ENCODE measurements at places on chromosomes 12 and 14.

DNA sequence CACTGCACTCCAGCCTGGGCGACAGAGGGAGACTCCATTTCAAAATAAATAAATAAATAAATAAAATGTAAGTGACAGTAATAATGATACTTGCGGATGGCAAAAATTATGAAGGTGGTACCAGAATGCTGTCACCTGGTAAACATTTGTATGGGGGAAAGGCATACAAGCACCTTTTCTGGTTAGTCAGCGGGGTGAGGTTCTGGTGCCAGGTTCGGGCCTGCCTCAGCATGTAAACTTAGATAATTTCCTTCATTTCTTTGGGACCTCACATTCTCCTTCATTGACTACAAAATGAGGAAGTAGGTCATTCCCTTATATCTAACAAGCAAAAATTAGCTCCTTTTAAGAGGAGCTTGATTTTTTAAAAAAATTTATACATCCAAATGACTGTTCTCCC lies 10.8 kb downstream of the VTI1B start:
- no peak for DNase-seq

DNA sequence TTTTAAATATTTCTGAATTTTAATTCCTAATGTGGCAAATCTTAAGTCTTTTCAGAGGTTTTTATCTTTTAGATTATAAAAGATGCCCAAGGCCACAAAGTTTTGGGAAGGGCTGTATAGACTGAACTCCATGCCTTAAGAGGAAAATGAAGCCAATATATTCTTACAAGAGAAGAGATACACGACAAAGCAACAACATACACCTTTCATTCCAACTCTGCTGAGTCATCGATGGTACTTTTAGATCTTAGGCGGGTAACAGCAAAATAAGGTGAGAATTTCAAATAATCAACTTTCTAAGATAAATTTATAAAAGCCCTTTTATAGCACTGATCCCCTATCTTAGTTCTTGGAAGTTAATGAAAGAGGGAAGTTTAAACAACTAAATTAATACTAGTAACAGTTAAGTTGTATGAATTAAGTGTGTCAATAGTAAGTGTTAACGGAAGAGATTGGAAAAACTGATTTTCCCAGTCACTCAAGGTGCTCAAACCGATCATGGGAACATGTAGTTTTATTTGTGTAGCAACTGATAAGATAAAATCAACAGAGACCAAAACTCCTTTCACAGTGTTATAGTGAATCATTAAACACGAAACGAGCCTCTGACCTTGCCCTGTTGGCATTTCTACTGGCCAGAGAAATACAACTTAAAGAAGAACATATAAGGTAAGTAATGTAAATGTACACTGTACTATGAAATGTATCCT lies 18.8 kb upstream of the PIK3C2G start:
- DNase-seq, result no peak

GRCh38 chr12:31991146-31991545 lies 31.9 kb downstream of the RESF1 start:
- DNase-seq, result no peak

DNA sequence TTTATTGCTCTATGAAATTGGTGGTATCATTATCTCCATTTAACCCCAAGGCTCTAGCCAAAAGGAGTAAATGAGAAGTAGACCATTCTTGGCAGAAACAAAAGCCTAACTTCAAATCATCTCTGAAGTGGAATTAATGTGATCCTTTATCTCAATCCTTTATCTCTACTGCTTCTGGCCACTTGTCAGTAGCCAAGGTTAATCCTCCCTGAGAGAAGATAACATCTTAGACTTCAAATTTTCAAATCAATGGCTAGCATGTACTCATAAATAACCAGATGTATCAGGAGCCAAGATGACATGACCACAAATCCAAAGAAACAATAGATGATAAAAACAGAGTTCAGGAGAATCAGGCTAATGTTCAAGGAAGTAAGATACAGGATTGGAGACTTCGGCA lies 123.1 kb upstream of the RASSF8 start:
- DNase-seq, result no peak

DNA sequence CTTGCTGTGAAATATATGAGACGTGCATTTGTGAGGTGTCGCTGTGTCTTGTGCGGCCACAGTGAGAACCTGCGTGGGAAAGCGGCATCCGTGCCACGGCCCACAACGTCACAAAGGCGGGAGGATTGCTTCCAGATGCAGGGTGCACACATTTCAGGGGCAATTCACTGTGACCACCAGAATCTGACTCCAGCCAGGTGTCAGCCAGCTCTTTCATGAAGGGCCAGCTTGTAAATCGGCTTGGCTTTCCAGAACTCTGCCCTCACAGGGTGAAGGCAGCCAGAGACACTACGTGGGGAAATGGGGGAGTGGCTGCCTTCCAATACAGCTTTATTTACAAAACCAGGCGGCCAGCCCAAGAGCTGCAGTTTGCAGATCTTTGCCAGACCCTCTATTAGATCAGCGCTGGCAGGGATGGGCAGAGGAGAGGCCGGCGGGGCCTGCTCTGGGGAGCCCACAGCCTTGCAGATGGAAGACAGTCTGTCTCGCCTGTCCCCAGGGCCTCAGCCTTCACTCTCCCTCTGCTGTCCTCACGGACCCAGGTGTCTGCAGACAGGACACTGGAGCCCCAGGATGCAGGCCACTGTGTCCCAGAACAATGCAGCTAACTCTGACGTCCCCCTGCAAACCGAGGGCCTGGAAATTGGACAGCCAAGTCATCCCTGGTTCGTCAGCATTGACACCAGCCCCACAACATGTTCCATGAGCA lies 53.5 kb downstream of the ADGRD1 start:
- DNase-seq, result peak; percentile 89

GRCh38 chr12:41123871-41124270 lies 64.2 kb upstream of the PDZRN4 start:
- no peak for DNase-seq

- DNase-seq, result no peak
These were observed 220.0 kb upstream of the EGLN3 start for GRCh38 chr14:34170882-34171281.

DNA sequence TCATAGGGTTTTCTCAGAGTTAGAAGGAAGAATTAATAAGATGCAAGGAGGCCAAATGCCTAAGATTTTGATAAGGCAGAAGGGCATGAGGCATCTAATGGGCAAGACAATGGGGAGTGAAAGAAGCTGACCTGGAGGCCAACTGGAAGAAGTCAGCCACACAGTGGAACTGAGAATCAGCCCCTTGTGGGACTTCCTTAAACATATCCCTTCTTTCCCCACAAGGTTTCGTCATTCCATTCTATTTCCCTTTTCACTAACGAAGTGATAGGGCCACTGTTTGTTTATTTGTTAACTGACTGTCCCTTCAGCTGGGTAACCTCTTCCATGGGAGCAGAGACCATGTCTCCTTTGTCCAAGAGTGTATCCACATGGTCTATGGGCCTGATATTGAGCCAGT lies 86.2 kb downstream of the HELB start:
- no peak for DNase-seq

DNA sequence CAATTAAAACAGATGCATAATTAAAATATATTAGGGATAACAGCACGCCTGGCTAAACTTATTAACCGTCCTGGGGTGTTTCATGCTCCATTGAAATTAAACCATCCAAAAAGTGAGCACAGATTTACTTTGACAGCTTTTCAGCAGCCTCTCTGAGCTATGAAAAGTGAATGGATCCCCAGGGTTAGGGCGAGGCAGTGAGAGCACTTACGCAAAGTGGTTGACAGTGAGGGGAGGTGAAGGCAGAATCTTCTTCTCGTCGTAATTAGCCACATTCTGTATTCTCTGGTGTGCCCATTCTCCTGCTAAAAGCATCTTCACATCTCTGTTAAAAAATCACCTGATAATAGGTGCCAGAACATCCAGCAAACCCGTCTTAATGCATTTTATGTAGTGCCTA lies 1.9 kb downstream of the TMTC2 start:
- DNase-seq, result no peak

DNA sequence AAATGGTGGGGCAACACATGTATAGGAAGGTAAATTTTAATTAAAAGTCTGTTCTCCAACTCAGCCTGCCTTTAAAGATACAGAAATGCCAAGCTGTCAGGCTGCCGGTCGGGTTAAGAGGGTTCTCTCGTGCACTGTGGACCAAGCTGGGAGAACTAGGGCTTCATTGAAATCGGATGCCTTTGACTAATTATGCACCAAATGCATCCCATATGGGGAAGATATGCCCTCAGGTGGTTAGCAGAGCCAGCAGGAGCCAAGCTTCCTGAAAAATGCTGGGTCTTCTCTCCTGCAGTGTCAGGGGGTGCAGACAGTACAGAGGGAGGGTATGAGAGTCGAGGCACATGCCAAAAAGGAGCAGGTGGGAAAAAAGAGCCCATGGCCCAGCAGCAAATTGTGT lies 236.1 kb downstream of the CACNA1C start:
- DNase-seq, result no peak

GRCh38 chr12:101571105-101571504 lies 23.7 kb upstream of the MYBPC1 start:
- DNase-seq, result no peak

DNA sequence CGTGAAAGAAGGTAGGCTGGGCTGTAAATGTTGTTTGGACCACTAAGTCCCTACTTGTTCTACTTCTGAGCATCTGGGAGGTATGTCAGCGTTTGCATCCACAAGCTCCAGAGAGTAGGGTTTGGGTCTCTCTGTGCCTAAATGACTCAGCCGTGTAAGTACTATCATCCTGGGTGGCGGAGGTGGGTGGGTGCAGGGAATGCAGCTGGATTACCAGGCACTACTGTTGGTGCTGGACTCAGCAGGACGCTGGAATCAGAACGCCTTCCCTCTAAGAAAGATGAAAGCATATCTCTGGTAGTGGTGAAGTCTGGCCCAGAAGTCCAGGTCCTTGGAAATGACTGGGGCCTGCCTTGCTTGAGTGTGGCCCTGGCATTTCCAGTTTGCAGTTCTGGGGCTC lies 289.7 kb downstream of the PCNX1 start:
- no peak for DNase-seq

GRCh38 chr12:108234158-108234557 lies 105.0 kb downstream of the CMKLR1 start:
- DNase-seq, result no peak

- DNase-seq, result no peak
These were observed 213.4 kb upstream of the G2E3 start for GRCh38 chr14:30345511-30345910.

All from posterior cingulate gyrus (tissue), 11 donors.